ENCODE measurements at places on chromosomes 2 and 18. TPM values are rescaled to one million over a fixed set of nuclear protein-coding genes. Genes with fewer than 3 reads are reported as not detected.
A peak's percentile ranks its signal among the peaks of the same experiment; 100 is the strongest.

The CXCR4 gene
- total RNA-seq: 0.27 TPM

The EDAR gene
- not detected for total RNA-seq

The POTEF gene
- not detected for total RNA-seq

The POLR1A gene
- total RNA-seq: 29.4 TPM

The DES gene
- 4.7 TPM for total RNA-seq

The HK2 gene
- 20.0 TPM for total RNA-seq

GRCh38 chr2:31236433-31237205, 2.7 kb downstream of the EHD3 start:
- DNase-seq: no peak

DNA sequence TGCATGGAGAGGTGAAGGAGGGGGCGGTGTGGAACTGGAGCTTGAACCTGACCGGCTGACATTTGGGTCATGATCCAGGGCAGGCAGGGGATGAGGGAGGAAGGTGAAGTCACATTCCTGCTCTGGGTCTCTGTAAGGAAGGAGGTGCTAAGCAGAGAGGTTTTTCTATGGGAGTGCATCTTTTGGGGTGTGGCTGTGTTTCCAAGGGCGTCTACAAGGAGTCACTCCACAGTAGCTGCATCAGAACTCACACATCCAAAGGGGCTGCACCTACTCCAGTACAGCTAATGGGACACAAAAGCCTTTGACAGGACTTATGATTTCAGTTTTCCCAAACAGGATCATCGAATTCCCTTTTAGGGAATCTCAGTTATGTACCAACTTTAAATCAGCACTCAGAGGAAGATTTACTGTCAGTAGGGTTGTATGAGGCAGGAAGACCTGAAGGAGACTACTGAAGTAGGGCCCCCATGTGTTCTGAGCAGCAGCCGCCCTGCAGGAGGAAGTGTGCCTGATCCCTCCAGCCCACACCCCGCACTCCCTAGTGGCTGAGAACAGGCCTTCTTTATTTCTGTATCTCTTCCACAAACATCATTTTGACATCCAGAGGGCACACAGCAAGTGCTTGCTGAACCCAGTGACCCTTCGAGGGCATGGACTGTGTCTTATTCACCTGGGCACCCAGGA, 137.2 kb downstream of the CELF4 start:
- no peak for DNase-seq

DNA sequence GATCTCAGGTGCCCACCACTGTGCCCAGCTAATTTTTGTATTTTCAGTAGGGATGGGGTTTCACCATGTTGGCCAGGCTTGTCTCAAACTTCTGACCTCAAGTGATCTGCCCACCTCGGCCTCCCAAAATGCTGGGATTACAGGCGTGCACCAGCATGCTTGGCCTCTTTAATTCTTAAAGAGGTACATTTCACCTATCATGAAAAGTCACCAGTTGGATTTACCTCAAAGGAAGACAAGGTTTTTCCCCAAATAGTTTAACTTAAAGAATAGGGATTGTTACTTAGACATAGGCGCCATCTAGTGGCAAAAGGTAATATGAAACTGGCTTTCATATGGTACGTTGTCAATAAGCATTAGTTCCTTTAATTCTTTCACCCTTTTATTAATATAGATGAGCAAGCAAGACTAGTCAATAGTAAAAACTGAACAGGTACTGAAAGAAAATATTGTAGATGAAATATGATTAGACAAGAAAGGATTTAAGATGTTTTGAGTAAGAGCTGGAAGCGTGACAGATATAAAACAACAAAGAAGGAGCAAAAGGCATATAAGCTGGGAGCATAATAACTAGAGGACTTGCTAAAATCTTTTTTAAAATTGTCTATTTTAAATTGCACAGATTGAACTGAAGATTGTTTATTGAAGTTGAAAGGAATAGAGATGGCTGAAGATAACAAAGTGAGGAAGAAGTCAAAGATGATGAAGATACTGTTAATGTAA, 35.0 kb upstream of the PSMD14 start:
- DNase-seq: peak; percentile 83

DNA sequence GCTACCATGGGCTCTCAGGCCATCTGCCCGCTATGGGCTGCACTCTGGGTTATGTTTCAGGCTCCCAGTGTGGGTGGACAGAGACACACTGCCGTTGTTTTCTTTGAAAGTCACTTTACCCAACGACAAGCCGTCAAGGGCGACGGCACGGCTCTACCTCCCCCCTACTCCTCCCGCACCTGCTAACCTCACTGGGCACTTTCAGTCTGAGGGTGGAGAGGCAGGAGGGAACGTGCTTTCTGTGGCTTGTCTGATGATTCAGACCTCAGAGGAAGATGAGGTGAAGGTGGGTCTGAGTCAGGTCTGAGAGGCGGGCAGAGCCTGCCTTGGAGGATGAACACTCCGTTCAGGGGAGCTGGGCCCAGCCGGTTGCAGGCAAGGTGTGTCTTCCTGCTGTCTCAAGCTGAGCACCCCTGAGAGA, 147.6 kb upstream of the HDAC4 start:
- no peak for DNase-seq

DNA sequence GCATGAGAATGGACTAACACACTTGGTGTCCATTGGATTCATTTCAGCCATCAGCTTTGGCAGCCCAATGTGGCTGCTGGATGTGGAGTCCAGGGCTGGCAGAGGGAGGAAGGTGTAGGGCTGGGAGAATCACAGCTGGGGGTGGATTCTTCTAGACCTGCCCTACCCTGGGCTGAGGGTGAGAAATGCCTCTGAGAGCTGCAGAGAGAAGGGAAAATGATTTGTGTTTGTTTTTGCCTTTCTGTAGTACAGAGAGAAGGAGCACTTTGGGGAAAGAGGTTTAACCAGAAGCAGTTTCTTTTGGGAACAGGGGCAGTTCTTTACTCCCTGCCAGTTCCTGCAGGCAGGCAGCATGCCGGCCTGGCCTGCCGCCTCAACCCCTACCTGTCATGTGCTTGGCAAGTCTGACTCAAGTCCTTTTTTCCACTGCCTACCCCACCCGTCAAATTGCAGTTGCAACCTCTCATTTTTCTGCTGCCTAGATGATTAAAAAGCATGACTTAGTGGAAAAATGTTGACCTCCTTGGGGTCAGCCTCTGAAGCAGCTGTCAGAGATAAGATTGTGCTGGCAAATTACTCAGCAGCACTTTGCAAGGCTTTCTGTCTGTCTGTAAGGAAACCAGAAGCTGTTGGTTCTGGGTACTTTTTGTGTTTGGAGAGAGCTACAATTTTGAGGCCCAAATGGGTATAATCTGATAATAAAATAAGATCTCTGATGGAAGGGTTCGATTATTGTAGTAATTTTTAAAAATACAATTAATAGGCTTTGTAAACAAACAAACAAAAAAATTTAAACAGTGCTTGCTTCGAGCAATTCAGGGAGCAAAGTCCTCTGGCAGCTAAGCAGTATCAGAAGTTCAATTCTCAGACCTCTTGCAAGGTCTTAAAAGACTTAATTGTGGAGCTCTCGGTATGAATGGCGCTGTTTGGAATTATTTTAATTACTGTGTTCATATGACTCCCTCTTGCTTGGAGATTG, 21.7 kb downstream of the LBH start:
- peak; percentile 97 for DNase-seq

DNA sequence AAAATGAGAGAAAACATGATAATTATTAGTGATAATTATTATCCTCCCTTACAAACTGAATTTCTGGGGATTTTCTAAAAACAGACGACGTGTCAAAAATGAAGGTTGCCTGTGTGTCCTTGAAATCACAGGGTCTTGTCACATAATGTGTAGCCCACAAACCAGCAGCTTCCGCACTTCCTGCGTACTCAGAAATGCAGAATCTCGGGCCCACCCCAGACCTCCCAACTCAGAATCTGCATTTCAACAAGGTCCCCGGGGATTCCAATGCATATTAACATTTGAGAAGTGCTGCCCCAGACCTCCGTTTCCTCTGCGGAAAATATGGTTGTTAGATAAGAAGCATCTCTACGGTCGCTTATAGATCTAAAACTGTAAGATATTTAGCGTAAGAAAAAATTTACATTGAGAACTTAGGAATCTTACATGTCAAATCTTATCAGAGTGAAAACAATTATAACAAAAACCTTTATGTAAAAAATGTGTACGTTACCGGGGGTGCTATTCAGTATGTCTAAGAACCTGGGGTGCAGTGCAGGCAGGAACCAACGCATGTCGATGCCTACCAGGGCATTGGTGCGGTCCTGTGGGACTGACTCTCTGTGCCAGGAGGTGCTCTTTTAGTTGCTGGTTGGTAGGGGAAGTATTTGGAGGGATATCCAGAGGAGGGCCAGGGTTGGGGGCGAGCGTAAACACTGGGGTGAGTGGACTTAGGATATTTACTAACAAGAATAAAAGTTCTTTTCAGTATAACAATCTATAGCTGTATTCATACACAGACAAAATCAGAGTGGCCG, 15.2 kb downstream of the CDKL4 start:
- DNase-seq: no peak

- DNase-seq: no peak
Observed at GRCh38 chr18:13454363-13455150, 236.0 kb downstream of the LDLRAD4 start.

- peak; percentile 11 for DNase-seq
Observed at GRCh38 chr2:172082944-172083627, 2.2 kb upstream of the DLX1 start.

GRCh38 chr18:70207181-70207580, 1.7 kb upstream of the RTTN start:
- no peak for DNase-seq

GRCh38 chr2:160220545-160221009, 20.5 kb upstream of the ITGB6 start:
- no peak for DNase-seq

DNA sequence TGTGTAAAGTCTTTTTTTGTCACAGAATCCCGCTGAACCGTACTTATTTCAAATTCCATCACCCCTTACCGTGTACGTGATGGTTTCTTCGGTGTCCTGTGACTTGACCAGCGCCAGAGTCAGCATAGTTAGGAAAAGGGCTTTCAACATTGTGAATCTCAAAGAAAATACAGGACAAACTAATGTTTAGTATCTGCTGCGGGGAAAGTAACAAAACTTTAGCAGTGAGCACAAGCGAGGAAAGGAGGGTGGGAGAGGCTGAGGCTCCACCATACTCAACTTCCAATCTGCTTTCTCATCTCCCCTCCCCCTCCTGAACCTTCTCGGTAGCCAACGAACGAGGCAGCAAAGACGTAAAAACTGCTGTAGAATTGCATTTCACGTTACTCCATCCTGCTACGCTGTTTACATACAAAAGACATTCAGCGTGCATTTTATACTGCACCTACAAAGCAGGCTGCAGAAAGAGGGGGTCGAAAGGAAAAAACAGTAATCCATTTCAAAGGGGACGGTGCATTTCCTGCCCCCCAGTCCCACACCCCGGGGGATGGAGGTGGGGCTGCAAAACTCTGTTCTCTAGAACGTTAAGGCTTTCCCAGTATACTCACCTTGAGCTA, 1.2 kb downstream of the EFEMP1 start:
- peak; percentile 75 for DNase-seq

- DNase-seq: no peak
Observed at GRCh38 chr2:170814533-170815230, 2.0 kb upstream of the GAD1 start.

GRCh38 chr2:184004289-184004947, 593.9 kb upstream of the ZNF804A start:
- no peak for DNase-seq

DNA sequence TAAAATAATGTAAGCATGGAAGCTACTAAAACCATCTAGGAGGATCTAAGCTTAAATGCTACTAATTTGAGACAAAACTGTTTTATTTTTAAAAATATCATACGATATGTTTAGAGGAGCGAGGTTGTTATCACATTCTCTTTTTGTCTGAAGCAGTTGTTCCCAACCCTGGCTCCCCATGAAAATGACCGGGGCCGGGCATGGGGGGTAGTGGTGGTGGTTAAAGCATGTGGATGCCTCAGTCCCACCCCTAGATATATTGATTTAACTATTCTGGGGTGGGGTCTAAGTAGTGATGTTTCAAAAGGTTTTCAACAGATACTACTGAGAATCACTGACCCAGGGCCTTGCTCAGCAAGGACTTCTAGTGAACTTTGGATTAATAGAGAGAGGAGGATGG, 359.8 kb downstream of the ALK start:
- no peak for DNase-seq

DNA sequence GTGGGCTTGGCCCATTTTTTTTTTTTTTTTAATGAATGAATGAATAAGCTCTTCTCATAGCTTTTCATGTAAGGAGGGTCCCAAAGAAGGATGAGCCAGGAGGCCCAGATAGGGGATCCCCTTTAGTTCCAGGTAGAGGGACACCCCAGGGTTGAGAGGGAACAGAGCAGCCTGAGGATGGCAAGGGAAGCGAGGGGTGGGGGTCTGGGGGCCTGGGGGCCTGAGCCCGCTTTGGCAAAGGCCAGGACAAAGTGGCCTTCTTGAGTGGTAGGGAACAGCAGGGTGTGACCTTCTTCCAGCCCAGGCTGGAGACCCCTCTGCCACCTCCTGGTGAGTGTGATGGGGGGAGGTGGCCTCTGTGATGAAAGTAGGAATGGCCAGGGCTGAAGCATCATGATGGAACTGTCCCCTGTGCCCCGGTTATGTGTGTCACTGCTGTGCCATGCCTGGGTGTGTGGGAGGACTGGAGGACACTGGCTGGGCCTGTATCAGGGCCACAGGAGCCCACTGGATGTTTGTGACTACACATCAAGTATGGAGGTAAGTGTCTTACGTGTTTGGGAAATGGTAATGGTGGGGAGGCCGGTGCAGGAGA, 263.5 kb upstream of the HDAC4 start:
- no peak for DNase-seq

- DNase-seq: no peak
Observed at GRCh38 chr2:134815741-134816140, 22.7 kb upstream of the ACMSD start.

DNA sequence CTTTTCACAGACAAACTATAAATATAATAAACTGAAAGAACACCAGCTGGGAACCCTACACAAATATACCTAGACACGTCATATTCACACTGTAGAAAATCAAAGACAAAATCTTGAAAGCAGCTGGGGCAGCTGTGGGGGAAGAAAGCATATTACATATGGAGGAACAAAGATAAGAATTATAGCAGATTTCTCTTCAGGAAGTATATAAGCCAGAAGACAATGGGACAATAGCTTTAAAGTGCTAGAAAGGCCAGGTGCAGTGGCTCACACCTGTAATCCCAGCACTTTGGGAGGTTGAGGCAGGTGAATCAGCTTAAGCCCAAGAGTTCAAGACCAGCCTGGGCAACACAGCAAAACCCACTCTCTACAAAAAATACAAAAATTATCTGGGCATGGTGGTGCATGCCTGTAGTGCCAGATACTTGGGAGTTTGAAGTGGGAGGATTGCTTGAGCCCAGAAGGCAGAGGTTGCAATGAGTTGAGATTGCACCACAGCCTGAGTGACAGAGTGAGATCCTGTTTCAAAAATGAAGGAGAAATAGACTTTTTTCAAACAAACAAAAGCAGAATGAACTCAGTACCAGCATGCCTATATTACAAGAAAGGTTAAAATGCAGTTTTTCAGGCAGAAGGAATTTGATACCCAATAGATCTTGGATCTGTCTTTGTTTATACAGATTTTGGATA, 26.8 kb upstream of the ERCC3 start:
- no peak for DNase-seq

- DNase-seq: peak; percentile 9
Observed at GRCh38 chr2:172087207-172087779, 2.0 kb downstream of the DLX1 start.
